ENCODE measurements at places on chromosomes 13 and 19.

GRCh38 chr13:113315992-113316391 is 19.0 kb downstream of the LAMP1 start:
- no peak for DNase-seq

DNA sequence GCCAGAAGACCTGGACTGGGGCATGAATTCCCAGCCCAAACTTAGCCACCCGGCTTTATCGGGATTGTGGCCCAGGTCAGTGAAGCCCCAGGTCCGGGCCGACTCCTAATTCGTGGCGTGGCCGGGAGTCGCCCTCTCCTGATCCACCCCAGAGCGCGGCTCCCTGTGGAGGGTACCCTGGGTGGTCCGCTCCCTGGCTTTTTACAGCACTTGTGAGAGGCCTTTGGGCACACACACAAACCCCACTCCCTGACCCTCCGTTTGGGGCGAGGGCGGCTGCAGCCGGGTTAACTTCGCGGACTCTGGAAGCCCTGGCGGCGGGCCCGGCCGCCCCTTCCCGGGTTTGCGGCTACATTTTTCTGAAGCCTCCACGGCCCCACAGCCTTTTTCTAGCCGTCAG is 56.4 kb downstream of the ZNF568 start:
- DNase-seq = no peak

GRCh38 chr13:76955193-76955592 is 6.9 kb downstream of the ACOD1 start:
- DNase-seq = no peak

DNA sequence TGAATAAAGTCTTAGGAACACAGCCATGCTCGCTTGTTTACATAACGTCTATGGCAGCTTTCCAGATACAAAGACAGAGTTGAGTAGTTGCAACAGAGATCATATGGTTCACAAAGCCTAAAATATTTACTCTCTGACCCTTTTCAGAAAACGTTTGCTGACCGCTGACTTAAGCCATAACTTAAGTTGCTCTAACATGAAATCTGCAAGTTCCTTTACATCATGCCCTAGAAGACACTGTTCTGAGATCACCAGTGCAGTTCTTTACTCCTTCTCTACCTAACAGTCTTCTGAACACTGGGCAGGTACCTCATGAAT is 166.4 kb downstream of the DCLK1 start:
- peak; percentile 41 for DNase-seq

GRCh38 chr19:11322269-11323024 is 17.0 kb downstream of the RAB3D start:
- no peak for DNase-seq

GRCh38 chr13:114054830-114055439 is 77.5 kb downstream of the RASA3 start:
- DNase-seq = no peak

GRCh38 chr13:113267642-113268405 is 29.2 kb upstream of the LAMP1 start:
- no peak for DNase-seq

- no peak for DNase-seq
These were observed 2.4 kb upstream of the NCAN start for GRCh38 chr19:19209372-19209771.

DNA sequence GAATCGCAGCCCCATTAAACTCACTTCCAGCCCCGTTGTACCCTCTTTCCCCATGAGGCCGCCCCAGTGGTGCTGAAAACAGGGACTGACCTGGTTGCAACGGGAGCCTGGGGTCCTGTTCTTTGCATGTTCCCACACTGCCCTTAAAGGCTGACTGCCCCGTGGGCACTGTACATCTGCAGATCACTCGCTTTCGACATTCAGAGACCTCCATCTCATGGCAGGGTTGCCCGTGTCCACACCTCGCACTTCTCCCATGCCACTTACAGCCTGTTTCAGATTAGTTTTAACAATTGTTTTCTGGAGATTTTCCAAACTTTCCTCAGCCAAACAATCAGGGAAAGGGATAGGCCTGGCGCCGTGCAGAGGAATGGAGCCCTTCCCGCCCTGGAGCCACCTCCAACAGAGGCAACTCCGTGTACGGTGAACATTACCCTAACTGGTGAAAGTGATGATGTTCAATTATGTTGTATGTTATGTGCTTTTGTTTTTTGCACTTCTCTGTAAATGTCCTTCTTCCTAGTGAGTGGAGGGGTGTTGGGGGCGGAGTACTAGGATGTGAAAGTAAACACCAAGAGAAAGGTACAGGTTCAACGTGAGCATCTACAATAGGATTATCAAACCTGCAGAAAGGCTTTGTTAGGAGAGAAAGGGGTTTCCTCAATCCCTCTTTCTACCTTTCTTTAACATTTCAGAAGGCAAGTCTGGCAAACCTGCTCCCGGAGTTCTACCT is 262.8 kb downstream of the FOXO1 start:
- no peak for DNase-seq

GRCh38 chr19:4868286-4868834 is 893 bp upstream of the PLIN3 start:
- no peak for DNase-seq

GRCh38 chr13:33205804-33206221 is 79.7 kb downstream of the STARD13 start:
- DNase-seq = no peak

- no peak for DNase-seq
These were observed 41.1 kb downstream of the CEACAM1 start for GRCh38 chr19:42487032-42487797.

DNA sequence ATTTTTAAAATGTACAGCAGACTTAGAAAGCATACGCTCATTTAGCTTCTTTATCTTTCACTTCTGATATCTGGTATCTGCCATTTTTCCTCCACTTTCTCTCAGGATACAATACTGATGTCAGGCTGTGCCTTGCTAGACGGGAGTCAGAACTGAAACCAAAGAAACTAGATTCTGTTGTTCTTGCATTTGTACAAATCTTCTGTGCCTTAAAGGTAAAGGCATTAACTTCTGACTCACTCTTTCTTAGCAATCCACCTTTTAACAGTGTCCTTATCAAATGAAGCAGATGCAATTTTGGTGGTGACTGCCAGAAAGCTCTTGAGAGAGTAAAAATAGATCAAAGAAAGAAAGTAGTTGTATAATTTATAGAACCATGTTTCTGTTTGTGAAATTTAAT is 370.4 kb downstream of the PCDH20 start:
- no peak for DNase-seq

- peak; percentile 89 for DNase-seq
These were observed at the start of gene ZNF20 for GRCh38 chr19:12139885-12140544. TSS of gene ZNF20 (minus strand) at chr19:12140350. CDS start at chr19:12140182, 168 bp downstream.

- DNase-seq = no peak
These were observed 815.9 kb upstream of the KLHL1 start for GRCh38 chr13:70923863-70924752.

DNA sequence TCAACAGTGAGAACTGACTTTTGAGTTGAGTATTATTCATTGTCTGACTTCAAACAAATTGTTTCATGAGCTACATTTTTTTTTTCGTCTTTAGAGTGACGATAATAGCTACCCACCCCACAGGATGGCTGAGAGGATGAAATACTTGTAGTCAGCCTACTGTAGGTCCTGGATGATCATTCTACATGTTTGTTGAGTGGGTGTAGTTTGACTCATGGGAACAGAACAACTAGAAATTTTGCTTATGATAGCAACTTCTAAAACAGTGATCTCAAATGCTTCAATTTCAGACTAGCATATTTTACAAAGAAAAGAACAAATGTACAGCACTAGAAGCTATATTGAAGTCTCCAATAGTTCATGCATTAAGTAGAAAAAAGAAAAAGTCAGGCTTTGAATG is 651.8 kb downstream of the PCDH9 start:
- no peak for DNase-seq

GRCh38 chr19:925087-925525 is 729 bp upstream of the ARID3A start:
- peak; percentile 67 for DNase-seq

DNA sequence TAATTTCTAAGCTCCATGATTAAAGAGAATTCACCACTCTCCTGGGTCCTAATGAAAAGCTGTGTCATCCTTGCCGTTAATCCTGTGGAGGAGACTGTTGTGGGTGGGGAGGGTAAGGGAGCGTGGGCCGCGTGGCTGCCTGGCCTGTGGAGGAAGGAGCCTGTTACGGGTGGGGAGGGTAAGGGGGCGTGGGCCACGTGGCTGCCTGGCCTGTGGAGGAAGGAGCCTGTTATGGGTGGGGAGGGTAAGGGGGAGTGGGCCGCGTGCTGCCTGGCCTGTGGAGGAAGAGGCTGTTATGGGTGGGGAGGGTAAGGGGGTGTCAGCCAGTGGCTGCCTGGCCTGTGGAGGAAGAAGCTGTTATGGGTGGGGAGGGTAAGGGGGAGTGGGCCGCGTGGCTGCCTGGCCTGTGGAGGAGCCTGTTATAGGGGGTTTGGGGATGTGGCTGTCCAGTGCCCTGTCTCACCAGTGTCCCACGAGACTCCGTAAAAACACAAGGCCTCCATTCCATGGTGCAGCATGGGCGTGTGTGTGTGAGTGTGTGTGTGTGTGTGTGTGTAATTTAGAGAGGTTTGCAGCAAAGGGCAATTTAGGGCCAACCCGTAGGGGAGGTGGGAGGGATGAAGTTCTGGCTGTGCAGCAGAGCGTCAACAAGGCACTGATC is 15.6 kb upstream of the DCUN1D2 start:
- peak; percentile 48 for DNase-seq

- DNase-seq = peak; percentile 84
These were observed 22.0 kb downstream of the ITGBL1 start for GRCh38 chr13:101474419-101474957.

DNA sequence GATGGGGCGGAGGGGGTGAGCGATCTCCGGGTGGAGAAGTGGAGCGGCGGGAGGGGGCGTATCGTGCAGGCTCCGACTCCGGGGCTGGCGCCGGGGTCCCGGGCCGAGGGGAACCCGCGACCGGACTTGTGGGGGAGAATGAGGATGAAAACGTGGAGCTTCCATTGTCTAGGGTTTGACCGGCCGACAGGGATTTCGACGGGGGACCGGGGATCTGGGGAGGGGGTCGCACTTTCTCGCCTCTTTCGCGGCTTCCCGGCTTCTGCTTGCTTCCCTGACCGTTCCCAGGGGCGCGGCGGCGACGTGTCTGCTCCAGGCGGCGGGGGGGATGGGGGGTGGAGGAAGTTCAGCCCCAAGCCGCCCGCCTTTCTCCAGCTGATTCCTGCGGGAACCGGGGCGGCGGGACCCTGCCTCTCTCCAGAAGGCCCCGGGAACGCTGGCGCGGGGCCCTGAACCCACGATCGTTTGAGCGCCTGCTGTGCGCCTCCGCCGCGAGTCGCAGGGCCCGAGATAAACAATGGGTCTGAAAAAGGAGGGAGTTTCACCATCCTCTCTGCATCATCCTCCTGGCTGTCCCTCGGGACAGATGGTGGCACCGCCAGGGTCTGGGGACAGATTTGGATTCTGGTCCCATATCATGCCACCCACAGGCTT is 790 bp downstream of the TPM4 start:
- no peak for DNase-seq

All from fibroblast of the aortic adventitia (primary cell).